ENCODE measurements at places on chromosomes 12 and 14.

DNA sequence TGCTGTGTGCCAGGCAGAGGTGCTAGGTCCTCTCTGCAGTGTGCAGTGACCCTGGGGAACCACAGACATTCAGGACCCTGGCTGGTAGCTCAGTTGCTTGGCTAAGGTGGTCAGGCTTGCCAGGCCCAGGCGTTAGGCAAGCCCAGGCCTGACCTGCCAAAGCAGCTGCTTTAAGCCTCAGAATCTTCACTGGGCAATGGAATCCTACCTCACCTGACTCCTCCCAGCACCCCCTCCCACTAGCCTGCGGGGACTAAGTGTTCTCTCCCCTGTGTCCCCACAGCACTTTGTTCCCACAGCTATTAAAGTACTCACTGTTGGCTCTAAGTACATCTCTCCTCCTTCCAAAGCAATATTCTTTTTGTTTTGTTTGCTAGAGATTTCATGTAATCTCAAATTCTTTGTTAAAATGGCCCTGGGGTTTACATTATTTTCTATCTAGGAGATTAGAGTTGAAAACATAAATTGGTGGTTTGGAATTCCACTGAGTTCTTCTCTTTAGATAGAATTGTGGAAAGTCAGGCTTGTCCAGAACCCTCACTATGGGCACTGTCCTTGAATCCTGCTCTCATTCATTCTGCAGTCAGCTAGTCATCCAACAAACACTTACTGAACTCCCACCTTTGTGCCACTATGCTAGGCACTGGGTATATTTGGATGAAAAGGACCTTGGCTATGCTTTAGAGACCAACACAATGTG lies 44.4 kb downstream of the DGLUCY start:
- H3K36me3 ChIP-seq, result peaks cover 32% of the 10 kb centered on the region
- H3K27ac ChIP-seq, result no peak overlapping the region
- H3K4me1 ChIP-seq, result peaks cover 24% of the 10 kb centered on the region
- H3K4me3 ChIP-seq, result no peak overlapping the region
- no peak for DNase-seq

- peaks cover 78% of the 10 kb centered on the region for H3K36me3 ChIP-seq
- H3K4me3 ChIP-seq, result no peak overlapping the region
- H3K4me1 ChIP-seq, result peaks cover 48% of the 10 kb centered on the region
- H3K27ac ChIP-seq, result no peak overlapping the region
Measured at GRCh38 chr12:1639538-1639937, 10.5 kb downstream of the WNT5B start.

- H3K4me3 ChIP-seq, result no peak overlapping the region
- no peak for DNase-seq
- peaks cover 34% of the 10 kb centered on the region for H3K4me1 ChIP-seq
- H3K27me3 ChIP-seq, result peaks cover 3% of the 10 kb centered on the region
Measured at GRCh38 chr12:98754095-98754494, 109.0 kb downstream of the APAF1 start.

- H3K4me1 ChIP-seq, result peaks cover 5% of the 10 kb centered on the region
- H3K27ac ChIP-seq, result no peak overlapping the region
- no peaks in the 10 kb centered on the region for H3K36me3 ChIP-seq
- H3K27me3 ChIP-seq, result no peaks in the 10 kb centered on the region
Measured at GRCh38 chr12:64170024-64170423, 52.1 kb downstream of the KICS2 start.

DNA sequence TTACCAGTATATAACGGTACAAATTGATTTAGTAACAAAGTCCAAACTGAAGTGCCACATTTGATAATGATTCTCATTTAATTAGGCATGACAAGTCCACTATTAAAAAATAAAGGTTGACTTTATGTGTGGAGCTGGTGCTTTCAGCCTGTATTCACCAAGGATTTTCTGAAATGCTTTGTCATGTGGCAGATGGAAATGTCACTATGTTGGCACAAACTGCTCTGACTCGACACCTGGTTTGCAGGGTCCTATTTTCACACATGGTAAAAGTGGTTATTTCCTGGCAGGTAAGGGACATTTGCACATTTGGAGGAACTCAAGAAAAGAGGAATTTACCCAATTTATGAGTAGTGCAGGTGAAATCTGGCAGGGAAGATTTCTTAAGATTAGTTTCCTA lies 572.6 kb upstream of the MDGA2 start:
- no peaks in the 10 kb centered on the region for H3K27me3 ChIP-seq
- no peaks in the 10 kb centered on the region for H3K36me3 ChIP-seq
- H3K4me3 ChIP-seq, result no peak overlapping the region
- no peaks in the 10 kb centered on the region for H3K4me1 ChIP-seq
- DNase-seq, result no peak

DNA sequence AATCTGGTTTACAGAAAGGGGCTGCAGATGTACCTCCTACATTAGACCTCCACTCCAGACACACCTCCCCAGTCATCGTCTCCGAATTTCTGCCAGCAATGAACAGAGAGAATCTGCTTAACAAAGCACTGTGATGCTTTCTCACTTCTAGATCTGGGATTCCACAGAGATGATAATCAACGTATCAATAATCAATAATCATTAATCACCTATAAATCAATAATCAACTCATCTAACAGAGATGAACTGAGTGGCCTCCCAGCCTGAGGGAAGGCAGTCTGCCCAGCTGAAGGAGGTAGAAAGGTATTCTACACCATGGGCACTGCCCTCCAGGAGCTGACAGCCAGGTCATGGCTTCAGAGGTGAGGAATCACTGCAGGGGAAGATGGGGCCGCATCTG lies 183.2 kb downstream of the TMEM132D start:
- peaks cover 8% of the 10 kb centered on the region for H3K27me3 ChIP-seq
- DNase-seq, result no peak
- no peaks in the 10 kb centered on the region for H3K36me3 ChIP-seq
- H3K4me3 ChIP-seq, result no peak overlapping the region
- H3K4me1 ChIP-seq, result peaks cover 13% of the 10 kb centered on the region

DNA sequence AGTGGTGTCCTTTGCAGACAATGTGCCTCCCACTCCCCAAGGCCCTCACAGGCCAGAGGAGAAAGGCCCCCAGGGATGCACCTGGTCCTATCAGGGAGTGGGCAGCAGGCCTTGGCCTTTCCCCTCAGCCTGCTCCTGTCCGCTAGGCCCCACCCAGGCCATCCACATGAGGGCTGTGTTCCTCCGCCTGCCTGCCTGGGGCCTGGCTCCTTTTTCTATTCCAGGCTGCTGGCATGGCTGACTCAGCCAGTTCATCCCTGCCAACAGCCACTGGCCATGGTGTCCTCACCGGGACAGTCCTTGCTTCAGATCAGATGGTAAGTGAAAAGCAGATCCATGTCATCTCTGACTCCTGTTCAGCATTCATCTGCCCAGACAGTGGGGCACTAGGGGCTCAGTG lies 13.4 kb downstream of the ISM2 start:
- no peak overlapping the region for H3K27ac ChIP-seq
- H3K4me3 ChIP-seq, result no peak overlapping the region
- H3K36me3 ChIP-seq, result no peaks in the 10 kb centered on the region
- H3K27me3 ChIP-seq, result peaks cover 7% of the 10 kb centered on the region
- no peak for DNase-seq

DNA sequence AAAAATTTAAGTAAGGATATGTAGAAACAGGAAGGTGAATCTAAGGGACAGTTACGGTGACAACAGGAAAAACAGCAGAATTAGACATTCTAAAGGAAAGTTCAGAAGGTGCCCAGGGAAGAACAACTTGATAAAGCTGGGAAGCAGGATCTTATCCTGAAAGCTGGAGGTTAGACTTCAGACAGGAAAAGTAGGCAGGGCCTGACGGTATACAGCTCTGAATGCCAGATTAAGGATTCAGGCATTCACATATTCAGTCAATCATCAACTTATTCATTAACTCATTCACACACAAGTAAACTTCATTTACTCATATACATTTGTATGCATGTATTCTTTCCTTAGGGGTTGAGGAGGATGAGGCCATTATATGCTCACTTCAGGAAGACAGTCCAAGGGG lies 81.3 kb downstream of the RALGAPA1 start:
- no peak overlapping the region for H3K27ac ChIP-seq
- H3K27me3 ChIP-seq, result no peaks in the 10 kb centered on the region
- peaks cover 33% of the 10 kb centered on the region for H3K36me3 ChIP-seq
- H3K4me3 ChIP-seq, result no peak overlapping the region
- H3K4me1 ChIP-seq, result no peaks in the 10 kb centered on the region
- no peak for DNase-seq

DNA sequence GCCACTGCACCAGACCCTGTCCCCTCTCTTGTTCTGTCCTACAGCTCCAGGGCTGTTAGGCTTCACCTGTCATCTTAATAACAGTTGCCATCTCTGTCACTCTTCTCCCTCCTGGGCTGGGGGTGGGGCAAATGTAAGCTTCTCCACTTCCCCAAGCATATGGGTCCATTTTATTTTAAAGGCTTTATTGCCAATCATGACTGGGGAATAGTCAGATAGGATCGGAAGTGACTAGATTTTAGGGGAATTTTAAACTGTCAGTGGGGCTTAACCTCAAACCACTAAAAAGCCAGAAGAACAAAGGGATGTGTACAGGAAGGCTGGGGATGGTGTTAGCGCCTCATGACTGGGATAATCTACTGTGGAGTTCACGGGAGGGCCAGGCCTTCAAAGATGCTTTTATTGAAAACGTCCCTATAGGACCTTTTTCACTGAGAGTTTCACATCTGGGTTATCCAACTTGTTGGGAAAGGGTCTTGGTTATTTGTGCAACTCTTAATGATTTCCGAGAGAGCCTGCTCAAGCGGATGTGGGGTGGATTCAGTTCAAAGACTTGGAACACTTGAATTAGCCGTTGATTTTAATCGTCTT lies 41.6 kb downstream of the CHST11 start:
- H3K4me1 ChIP-seq, result peaks cover 81% of the 10 kb centered on the region
- H3K27ac ChIP-seq, result peak overlapping the region; percentile 27
- no peak for DNase-seq
- H3K4me3 ChIP-seq, result no peak overlapping the region
- no peaks in the 10 kb centered on the region for H3K36me3 ChIP-seq
